ENCODE measurements at places on chromosomes 6 and 20. TPM values are rescaled to one million over a fixed set of nuclear protein-coding genes. Genes with fewer than 3 reads are reported as not detected.

The OPRM1 gene
- total RNA-seq, result not detected

The WFDC13 gene
- not detected for total RNA-seq

The APOBEC2 gene
- total RNA-seq, result not detected

The PRR18 gene
- not detected for total RNA-seq

The ABHD16B gene
- total RNA-seq, result not detected
